Fibroblast of the aortic adventitia (primary cell): ENCODE measurements at places on chromosomes 12 and 14.

- no peak for DNase-seq
Measured at GRCh38 chr14:58961045-58961731, 227.3 kb upstream of the DAAM1 start.

- peak; percentile 57 for DNase-seq
Measured at GRCh38 chr14:93655078-93655750, 133.1 kb downstream of the PRIMA1 start.

- no peak for DNase-seq
Measured at GRCh38 chr12:88266806-88267360, 124.8 kb downstream of the TMTC3 start.

DNA sequence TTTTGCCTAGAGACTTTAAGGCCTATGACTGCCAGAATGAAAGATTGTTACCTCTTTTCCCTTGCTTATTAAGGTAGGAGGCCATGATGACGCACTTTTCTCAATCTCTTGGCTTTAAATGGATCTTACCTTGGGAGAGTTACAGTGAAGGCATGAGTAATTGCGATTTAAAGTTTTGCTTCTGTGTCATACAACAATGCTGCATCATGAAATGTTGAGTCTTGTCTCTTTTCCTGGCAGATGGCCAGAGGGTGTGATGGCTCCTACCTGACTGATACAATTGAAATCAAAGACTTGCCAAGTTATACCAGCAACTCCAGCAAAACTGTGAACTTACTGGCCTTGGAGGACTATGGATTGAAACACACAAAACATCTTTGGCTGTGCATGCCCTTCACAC is 17.2 kb upstream of the LRRK2 start:
- no peak for DNase-seq

GRCh38 chr12:66900616-66901015 is 221.7 kb upstream of the GRIP1 start:
- no peak for DNase-seq
